ENCODE measurements at places on chromosomes 1 and 21. TPM values are rescaled to one million over a fixed set of nuclear protein-coding genes. Genes with fewer than 3 reads are reported as not detected.

- no peak for DNase-seq
Measured at GRCh38 chr1:115991909-115992308, 15.6 kb downstream of the SLC22A15 start.

- DNase-seq = no peak
Measured at GRCh38 chr1:14108356-14109275, 408.6 kb downstream of the PRDM2 start.

GRCh38 chr1:205144751-205145150, 23.0 kb upstream of the RBBP5 start:
- no peak for DNase-seq

DNA sequence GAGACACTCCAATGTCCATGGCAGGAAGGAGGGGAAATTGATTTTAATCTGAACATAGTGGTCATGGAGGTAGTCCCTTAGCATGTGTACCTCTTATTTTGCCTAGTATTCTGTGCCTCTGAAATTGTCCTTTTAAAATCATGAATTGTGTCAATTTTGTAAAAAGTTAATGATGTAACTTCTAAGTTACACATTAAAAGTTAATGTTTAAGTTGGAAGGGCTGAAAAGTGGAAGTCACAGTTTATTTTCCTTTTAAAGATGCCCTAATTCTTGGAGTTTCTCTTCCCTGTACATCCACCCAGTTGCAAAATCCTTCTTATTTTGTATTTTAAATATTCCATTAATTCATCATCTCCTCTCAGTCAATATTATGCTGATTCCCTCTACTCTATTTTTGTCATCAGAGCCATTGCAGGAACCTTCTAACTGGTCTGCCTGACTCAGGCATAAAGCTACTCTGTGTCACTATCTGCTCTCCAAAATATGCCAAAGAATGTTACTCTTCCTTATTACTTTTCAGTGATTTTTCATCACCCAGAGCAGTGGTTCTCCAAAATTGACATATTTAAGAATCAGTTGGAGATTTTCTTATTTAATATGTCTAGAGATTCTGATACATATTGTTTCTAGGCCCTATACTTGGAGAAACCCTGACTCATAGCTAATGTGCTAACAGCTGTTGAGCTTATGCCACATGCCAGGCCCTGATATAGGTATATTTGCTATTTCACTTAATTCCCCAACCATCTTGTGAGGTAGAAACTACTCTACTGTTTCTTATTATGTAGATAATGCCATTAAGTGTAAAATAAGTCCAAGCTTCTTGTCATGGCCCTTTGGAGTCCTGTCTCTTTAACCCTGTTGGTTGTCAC, 5.1 kb downstream of the HOOK1 start:
- DNase-seq = no peak

DNA sequence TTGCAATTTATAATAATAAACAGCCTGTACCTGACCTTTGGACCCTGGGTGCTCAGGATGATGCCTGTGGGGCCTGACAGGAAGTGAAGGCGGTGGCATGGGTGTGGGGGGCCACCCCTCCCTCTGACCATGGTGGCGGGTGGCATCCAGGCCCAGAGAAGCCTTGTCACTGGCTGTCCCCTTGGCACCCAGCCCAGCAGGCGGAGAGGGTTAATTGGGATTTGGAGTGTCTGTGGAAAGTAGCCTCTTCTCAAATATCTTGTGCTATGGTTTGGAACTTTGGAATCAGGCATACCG, 20.5 kb downstream of the SOX13 start:
- DNase-seq = no peak

DNA sequence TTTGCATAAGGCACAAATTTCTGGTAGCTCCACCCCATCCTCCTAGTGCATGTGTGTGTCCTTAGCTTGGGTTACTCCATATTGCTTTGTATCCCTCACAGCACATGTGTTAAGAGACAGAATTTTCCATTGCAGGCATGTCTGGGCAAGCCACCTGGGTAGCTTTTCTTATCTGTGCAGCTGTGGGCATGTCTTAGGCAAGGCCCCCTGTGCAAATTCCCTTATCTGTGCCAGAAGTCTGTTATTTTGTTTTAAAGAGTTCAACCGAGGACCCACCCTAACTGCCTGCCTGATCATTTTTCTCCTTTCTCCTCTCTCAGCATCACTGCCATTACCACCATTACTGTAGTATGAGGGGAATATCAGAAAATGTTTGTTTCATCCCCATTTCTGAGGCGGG, 131.9 kb downstream of the CYYR1 start:
- DNase-seq = no peak

The OR2L5 gene
- not detected for total RNA-seq

The SNX7 gene
- 11.6 TPM for total RNA-seq

The USP48 gene
- total RNA-seq = 65.9 TPM

The WDR64 gene
- total RNA-seq = not detected

The PHTF1 gene
- total RNA-seq = 13.3 TPM

The TCHHL1 gene
- total RNA-seq = not detected
